ENCODE measurements at places on chromosomes 12 and 14.

- DNase-seq: no peak
Observed at GRCh38 chr12:15808250-15808649, 19.1 kb upstream of the EPS8 start.

DNA sequence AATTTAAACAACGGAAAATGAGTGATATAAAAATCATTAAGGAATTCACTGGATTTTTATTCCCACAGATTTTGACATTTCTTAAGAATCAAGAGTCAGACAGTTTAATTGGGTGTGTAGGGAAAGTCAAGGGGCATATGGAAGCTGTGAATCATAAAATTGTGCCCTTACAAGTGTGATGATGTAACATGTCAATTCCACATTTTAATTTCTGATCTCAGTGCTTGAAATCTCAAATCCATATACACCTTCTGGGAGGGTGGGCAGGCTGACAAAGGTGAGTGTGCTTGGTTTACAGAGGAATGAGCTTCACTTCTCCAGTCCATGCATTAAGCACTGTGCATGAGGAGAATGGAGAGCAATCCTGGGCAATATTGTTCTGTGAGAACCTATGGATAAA is 1.0 kb upstream of the KRT6A start:
- DNase-seq: no peak

- DNase-seq: no peak
Observed at GRCh38 chr12:14976658-14977057, 3.8 kb downstream of the PDE6H start.

DNA sequence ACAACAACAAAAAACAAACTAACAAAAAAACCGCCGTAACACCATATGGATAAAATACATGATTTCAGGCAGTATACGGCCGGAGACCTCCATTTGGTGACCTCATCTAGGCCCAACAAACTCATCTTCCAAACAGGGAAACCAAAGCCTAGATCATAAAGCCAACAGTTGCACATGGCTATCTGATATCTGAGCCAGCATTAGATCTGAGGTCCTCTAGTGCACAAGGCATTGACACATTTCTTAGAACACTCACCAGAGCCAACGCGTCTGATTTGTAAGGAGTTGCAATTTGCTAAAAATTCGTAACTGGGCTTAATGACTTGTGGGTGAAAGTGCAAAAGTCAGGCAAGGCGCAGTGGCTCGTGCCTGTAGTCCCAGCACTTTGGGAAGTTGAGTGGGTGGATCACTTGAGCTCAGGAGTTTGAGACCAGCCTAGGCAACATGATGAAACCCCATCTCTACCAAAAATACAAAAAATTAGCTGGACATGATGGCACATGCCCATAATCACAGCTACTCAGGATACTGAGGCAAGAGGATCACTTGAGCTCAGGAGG is 42.0 kb upstream of the NUDT4 start:
- no peak for DNase-seq

DNA sequence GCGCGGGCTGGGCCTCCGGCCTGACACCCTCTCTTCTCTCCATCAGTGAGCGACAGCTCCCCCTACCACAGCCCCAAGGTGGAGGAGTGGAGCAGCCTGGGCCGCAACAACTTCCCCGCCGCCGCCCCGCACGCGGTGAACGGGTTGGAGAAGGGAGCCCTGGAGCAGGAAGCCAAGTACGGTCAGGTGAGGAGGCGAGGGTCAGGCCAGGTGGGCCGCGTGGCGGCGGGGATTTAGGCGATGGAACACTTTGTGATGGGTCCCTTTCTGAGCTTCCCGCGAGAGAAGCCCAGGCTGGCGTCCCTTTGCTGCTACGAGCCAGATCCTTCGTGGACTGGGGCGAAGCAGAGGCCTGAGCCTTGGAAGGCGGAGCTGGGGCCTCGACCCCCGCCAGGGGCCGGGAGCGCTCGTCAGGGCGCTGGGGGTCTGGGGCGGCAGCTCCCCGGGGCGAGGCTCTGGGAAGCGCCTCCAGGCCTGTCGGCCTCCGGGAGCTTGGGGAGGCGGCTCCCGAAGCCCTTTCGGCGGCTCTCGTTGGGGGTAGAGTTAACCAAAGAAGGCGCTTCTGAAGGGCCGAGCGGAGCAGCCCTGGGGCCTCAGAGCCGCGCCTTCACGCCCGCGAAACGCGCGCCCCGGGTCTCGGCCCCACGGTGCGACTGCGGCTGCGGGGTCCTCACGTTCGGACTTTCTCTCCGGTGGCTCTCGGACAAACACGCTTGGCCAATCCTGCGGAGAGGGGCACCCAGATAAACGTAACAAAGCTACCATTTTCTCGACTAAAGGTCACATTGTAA is 5.0 kb downstream of the PAX9 start:
- DNase-seq: no peak

DNA sequence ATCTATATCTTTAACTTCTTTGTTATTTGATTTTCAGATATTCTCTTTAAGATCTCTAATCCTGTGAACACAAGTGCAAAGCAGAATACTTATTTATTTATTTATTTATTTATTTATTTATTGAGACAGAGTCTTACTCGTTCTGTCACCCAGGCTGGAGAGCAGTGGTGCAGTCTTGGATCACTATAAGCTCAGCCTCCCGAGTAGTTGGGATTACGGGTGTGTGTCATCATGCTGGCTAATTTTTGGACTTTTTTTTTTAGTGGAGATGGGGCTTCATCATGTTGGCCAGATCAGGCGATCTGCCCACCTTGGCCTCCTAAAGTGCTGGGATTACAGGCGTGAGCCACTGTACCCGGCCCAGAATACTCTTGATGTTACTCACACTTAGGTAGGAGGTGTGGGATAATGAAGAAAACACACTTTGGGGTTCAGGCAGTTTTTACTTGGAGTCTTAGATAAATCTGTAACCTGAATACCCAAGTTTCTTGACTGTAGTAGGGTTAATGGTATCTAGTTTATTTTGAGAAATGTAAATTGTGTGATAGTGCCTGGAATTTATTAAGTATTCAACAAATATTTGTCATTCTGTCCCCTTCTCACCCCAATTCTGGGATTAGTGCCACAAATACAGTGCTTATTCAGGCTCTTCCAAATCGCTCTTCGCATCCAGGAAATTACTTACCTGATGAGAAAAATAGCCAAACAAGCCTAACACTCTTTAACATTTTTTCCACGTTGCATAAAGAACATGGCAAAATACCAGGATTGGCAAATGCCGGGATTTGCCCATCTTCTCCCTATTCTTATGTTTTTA is 33.0 kb downstream of the METAP2 start:
- DNase-seq: no peak

GRCh38 chr12:124680863-124681778 is 113.7 kb upstream of the NCOR2 start:
- DNase-seq: peak; percentile 71

DNA sequence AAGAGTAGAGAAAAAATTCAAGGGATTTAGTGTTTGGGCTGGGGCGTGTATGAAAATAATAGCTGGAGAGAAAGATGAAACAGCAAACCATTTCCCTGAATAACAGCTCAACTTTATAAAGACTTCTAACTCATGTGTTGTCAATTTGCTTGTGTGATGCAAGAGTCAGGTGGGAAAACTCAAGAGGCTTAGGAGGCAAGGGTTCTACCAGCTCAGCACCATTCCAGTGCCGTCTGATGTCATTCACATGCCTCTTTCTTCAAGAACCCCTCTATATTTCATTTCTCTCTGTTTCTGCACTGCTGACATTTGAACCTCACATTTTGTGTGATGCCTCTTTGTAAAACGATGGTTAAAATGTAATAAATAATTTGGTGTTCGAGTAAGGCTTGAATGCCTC is 192.2 kb downstream of the PRKD1 start:
- no peak for DNase-seq

- peak; percentile 74 for DNase-seq
Observed at GRCh38 chr12:64796205-64796845, 28.1 kb upstream of the TBC1D30 start.

GRCh38 chr14:32611752-32612151 is 282.7 kb downstream of the AKAP6 start:
- peak; percentile 33 for DNase-seq

GRCh38 chr14:74882103-74882920 is 596 bp downstream of the DLST start:
- no peak for DNase-seq

- peak; percentile 60 for DNase-seq
Observed at GRCh38 chr12:76266797-76267196, 81.4 kb downstream of the BBS10 start.

- DNase-seq: no peak
Observed at GRCh38 chr14:23528555-23528954, 23.0 kb downstream of the ZFHX2 start.

DNA sequence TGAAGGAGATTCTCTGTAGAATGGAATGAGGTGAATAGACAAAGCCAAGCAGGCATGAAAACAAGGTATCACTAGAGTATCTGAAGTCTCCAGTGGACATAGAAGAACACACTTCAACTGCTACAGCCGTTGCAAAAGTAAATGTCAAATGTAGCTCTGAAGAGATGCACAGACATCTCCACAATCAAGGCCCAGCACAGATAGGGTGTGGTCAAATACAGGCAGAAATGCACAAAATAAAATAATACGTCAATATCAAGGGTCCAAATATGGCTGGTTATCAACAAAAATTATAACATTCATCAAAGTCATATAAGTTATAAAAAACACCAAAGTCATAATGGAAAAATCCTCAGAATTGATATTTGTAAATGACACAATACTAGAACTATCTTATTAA is 1107.3 kb downstream of the TMEM121 start:
- no peak for DNase-seq

DNA sequence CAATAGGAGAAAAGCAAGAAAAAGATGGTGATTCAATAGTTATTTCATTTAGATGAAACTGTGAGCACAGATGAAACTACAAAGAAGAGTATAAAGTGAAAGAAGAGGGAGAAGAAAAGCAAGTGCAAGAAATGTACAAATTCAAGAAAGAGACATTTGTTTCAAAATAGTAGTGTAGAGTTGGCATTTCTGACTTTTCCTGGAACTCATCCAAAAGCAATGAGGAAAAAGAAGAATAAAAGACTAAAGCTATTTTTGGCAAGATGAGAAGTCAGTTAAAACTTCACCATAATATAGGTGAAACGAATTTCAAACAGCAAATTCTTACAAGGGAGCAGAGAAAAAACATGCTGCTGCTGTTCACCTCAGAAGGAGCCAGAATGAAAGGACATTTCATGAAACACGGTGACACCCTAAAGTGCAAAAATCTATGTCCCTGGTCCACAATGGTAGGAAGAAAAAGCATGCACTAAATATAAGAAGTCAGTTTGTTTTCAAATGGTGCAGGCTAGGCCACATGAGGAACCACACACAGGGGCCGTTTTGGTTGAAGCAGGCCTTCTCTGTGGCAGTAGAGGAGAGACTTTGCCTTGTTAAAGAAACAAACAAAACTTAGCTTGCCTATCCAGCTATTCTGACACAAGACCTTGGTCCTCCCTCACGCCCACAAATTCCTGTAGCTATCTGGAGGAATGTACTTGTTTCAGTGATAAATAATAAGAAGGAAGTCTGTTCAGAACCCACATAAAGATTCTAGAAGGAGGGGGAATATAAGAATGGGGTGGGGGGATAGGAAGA is 11.1 kb upstream of the CMAS start:
- DNase-seq: no peak

GRCh38 chr12:105270671-105271255 is 34.8 kb upstream of the APPL2 start:
- DNase-seq: no peak

DNA sequence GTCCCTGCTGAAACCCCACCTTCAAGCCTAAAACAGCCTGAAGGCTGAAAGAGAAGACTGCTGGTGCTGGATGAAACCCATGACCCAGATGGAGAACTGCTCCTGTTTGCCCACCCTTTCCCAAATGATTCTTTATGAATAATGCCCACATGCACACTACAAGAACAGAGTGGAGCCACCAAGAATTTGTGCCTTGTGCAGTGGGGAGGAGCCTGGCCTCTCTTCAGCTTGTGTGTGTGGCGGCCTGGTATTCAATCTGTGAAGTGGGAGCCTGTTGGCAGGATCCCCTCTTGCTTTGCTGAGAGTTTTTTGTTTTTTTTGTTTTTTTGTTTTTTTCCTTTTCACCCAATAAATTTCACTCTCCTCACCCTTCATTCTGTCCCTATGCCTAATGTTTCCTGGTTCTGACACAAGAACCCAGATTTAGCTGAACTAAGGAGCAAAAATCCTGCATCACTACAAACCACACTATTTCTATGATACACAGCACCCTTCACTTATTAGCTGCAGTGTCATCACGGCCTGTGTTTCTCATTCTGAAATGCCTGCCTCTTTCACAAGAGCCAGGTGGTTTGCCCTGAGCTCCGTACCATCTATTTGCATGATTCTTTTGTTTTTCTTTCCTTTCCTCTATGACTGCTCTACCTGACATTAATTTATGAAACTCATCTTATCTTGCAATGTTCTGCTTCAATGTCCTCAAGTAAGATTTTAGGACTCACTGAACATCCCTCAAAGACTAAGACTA is 585.5 kb upstream of the ATXN7L3B start:
- DNase-seq: no peak

DNA sequence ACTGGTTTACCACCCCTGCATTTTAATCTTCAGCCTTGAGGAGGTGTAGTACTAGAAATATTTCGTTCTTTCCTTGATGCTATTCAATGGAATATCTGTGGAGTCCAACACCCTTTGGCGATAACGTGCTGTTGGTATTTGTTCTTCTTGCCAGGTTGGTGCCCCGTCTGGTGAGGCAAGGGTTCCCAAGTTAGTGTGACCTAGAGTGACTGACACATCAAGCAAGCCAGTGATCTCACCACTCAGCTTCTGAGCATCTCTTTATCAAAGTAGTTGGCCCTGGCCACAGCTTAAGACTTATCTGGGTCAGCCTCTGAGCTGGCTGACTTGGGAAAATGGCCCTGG is 60.2 kb downstream of the PLXNC1 start:
- no peak for DNase-seq

DNA sequence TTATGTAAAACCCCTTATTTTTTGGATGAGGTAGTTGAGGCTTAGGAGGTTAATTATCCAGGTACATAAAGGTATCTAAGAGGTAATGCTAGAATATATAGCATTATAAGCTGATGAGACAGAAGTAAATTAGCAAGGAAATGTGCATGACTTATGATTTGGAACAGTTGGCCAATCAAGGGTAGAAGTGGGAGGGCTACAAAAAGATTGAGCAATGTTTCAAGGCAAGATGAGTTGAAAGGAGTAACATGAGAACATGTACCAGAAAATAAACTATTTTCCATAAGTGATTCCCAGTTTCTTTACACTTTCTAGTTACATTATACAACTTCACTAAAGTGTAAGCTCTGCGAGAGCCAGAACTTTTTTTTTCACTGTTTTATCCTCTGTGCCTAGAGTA is 290.9 kb downstream of the LRIG3 start:
- no peak for DNase-seq

DNA sequence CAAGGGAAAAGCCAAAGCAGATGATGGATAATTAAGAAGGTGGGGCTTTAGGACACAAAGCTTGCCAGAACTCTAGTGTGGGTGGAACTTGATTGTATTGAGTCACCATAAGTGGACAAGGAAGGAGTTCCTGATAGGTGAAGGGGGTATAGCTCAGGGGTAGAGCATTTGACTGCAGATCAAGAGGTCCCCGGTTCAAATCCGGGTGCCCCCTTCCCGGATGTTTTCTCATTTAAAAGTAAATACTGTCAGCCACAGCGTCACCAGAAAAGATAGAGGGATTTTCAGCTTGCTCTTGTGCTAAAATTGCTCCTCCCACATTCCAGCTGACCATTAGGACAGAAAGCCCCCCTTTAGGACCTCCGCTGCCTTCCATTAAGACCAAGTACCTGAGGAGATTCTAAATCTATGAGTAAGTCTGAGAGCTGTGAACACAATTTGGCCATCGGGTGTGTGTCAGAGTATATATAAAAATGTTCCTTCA is 36.6 kb downstream of the DCAF4 start:
- DNase-seq: peak; percentile 48

All from HTR-8/SVneo (cell line).